ENCODE measurements at places on chromosomes 5 and 9. TPM values are rescaled to one million over a fixed set of nuclear protein-coding genes. Genes with fewer than 3 reads are reported as not detected.
A peak's percentile ranks its signal among the peaks of the same experiment; 100 is the strongest.

Gene C9orf72
- 9.5 TPM for polyA plus RNA-seq

Gene COMMD10
- 14.8 TPM for polyA plus RNA-seq

Gene FBN2
- polyA plus RNA-seq, result 0.04 TPM

GRCh38 chr5:111783537-111783936 lies 26.5 kb upstream of the NREP start:
- no peaks in the 10 kb centered on the region for H3K4me1 ChIP-seq
- H3K27me3 ChIP-seq, result no peaks in the 10 kb centered on the region

- no peaks in the 10 kb centered on the region for H3K4me1 ChIP-seq
- no peaks in the 10 kb centered on the region for H3K27me3 ChIP-seq
- no peak overlapping the region for H3K4me3 ChIP-seq
Measured at GRCh38 chr5:94326586-94326985, 291.8 kb downstream of the KIAA0825 start.

DNA sequence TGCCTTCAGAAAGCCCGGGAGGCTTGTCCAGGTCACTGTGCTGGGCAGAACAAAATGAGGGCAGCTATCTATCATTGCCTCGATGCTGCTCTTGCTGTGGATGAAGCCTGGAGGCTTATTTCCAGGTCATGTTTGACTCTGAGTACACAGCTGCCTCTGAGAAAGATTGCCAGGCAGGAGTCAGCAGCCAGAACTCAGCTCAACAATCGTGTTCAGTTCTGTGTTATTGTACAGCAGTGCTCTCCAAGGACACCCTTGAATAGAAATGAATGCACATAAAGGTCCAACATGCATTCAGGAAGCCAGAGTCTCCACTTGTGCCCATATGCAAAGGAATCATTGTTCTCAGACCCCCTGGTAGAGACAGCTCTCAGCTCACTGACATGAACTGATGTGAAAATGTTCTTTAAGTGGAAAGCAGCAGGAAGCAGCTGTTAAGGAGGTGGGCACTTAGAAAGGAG lies 61.7 kb upstream of the ZFR start:
- no peak for DNase-seq
- no peaks in the 10 kb centered on the region for H3K36me3 ChIP-seq
- H3K27ac ChIP-seq, result no peak overlapping the region
- no peak overlapping the region for H3K4me3 ChIP-seq
- H3K4me1 ChIP-seq, result no peaks in the 10 kb centered on the region

DNA sequence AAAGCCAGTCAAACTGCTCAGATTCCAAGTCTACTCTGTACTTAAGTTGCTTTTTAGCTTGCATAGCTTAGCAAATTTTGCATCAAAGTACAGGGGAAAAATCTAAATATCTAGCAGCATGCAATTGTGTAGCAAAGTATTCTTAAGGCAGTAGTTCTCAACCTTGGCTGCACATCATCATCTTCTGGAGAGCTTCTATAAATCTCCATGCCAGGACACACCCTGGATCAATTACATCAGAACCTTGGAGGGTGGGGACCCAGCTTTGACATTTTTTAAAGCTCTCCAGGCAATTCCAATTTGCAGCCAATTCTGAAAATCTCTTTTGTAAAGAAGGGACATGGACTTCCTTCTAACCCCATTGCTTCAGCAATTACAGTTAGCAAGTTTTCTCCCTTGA lies 187.5 kb downstream of the SNCAIP start:
- no peak overlapping the region for H3K27ac ChIP-seq
- H3K36me3 ChIP-seq, result no peaks in the 10 kb centered on the region
- H3K4me3 ChIP-seq, result no peak overlapping the region
- H3K27me3 ChIP-seq, result no peaks in the 10 kb centered on the region

- H3K4me3 ChIP-seq, result no peak overlapping the region
- H3K4me1 ChIP-seq, result no peaks in the 10 kb centered on the region
- H3K36me3 ChIP-seq, result no peaks in the 10 kb centered on the region
- no peaks in the 10 kb centered on the region for H3K27me3 ChIP-seq
- H3K27ac ChIP-seq, result no peak overlapping the region
- no peak for DNase-seq
Measured at GRCh38 chr5:8382456-8382855, 513.5 kb downstream of the MTRR start.

GRCh38 chr5:10471677-10472076 lies 30.0 kb downstream of the ROPN1L start:
- H3K36me3 ChIP-seq, result no peaks in the 10 kb centered on the region
- DNase-seq, result no peak
- H3K4me1 ChIP-seq, result no peaks in the 10 kb centered on the region
- no peaks in the 10 kb centered on the region for H3K27me3 ChIP-seq
- H3K27ac ChIP-seq, result no peak overlapping the region

GRCh38 chr9:129567842-129568559 lies 52.9 kb downstream of the C9orf50 start:
- peak; percentile 74 for DNase-seq
- peak overlapping the region; percentile 48 for H3K4me3 ChIP-seq
- no peaks in the 10 kb centered on the region for H3K36me3 ChIP-seq
- H3K4me1 ChIP-seq, result no peaks in the 10 kb centered on the region
- peak overlapping the region; percentile 89 for H3K27ac ChIP-seq
